Spinal cord (tissue), 10 donors: ENCODE measurements at places on chromosomes 4 and X. TPM values are rescaled to one million over a fixed set of nuclear protein-coding genes. Genes with fewer than 3 reads are reported as not detected.
A peak's percentile ranks its signal among the peaks of the same experiment; 100 is the strongest.

The NLRP2B gene
- total RNA-seq: 0.10 TPM

The ACTRT1 gene
- not detected for total RNA-seq

DNA sequence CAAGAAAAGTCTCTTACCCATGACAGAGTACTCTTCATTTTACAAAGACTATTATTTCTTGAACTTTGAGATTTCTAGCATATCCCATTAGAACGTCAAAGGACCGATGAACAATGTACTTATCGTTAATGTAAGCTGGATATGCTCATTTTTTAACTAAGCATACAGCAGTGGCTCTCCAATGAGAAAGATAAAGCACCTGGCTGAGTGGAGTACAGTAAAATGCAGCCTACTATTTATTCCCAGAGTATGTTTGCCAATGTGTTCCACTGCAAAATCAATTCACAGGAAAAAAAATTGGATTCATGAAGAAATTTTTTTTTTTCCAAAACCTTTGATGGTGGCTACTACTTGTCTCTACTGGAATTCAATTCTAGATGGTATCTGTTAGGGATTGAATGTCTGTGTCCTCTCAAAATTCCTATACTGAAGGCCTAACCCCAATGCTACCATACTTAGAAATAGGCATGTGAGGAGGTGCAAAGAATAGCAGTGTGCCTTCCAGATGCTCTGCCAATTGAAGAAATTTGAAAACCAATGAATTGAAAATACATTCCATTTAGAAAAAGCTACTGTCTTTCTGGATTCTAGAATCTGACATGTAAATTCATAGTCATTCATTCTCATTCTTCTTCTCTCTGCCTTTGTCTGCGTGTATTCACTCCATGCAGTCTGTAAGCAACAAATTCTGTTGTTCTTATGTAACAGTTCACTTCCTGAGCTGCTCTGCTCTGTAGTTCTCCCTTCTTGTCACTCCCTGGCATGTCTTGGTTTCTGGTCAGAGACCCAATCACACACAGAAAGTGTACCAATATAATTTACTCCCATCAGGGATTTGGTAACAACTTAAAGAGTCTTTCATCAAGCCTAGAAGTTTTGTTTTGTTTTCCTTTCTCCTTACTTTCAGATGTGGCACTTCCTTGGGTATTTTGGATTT is 61.4 kb downstream of the PAPSS1 start:
- no peak for DNase-seq

GRCh38 chr4:80156410-80156809 is 40.9 kb upstream of the PRDM8 start:
- DNase-seq: no peak

GRCh38 chrX:19389227-19389845 is 45.6 kb downstream of the PDHA1 start:
- peak; percentile 84 for DNase-seq

- DNase-seq: no peak
These were observed 43.8 kb downstream of the ADGRL3 start for GRCh38 chr4:61243962-61244361.

DNA sequence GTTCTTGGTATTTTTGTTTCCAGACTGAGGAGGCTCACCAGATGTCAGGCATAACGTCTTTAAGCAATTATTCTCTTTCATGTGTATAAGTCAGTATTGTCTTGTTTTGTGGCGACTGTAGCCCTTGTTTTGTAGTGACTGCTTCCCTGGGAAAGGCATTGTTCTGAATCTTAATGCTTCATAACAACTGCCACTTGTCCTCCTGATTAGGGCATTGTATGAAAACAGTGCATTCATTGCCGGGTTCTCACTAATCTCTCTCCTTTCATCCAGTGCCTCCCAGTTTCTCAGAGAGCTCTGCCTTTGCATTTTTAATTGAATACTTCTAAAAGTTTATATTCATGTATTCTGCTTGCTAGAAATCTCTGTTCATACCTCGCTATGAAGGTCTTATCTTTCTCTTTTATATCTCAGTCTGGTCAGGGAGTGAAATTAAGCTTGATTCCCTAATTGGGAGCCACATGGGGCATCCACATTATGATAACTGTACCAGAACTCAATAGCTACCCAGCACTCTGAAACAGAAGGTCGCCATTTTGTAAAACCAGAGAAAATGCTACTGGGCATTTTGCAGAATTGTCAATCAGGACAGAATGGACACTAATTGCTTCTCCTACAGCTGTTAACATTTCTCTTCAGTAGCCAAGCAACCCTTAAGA is 149.8 kb downstream of the GBA3 start:
- DNase-seq: peak; percentile 27

GRCh38 chr4:74884266-74884665 is 48.6 kb upstream of the PARM1 start:
- DNase-seq: no peak

GRCh38 chr4:73709451-73710033 is 30.8 kb upstream of the CXCL8 start:
- no peak for DNase-seq

DNA sequence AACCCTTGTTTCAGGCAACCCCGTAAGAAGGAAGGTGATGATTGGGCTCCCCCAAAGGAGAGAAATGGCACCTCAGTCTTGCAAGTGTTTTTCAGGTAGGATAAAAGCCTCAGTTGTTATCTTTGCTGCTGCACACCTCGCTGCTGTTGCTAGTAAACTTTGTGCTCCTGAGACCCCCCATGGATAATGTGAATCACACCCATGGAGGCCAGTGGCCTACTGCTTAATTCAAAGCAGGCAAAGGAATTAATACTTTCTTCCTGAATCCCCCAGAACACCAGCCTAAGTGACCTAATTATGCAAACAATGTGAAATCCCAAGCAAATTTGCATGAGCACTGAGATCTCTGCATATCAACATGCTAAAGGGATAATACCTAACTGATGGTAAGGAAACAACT is 337.5 kb downstream of the GRIA2 start:
- DNase-seq: no peak

GRCh38 chr4:142844782-142845181 is 1.3 kb downstream of the INPP4B start:
- DNase-seq: no peak

DNA sequence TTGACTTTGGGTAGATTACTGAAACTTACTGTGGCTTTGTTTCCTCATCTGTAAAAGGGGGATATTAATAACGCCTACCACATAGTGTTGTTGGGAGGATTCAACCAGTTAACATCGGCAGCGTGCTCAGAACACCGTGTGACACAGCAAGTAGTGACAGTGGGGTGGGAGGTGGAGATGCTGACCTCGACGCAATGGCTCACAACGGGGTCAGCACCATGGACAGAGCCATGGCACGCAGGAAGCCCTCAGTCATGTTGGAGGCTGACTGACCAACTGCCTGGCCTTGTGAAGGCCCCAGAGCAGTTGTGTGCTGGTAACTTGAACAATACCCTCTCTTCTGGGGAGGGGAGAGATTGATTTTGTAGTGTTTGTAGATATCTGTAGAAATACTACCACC is 93.2 kb downstream of the WFS1 start:
- no peak for DNase-seq
